Natural killer cell (primary cell): ENCODE measurements at places on chromosomes 6 and 20. TPM values are rescaled to one million over a fixed set of nuclear protein-coding genes. Genes with fewer than 3 reads are reported as not detected.
A peak's percentile ranks its signal among the peaks of the same experiment; 100 is the strongest.

GRCh38 chr6:53290537-53291510 is 57.9 kb downstream of the ELOVL5 start:
- peaks cover 6% of the 10 kb centered on the region for H3K36me3 ChIP-seq
- H3K27ac ChIP-seq: peak overlapping the region; percentile 51
- peaks cover 27% of the 10 kb centered on the region for H3K4me1 ChIP-seq
- H3K27me3 ChIP-seq: no peaks in the 10 kb centered on the region

DNA sequence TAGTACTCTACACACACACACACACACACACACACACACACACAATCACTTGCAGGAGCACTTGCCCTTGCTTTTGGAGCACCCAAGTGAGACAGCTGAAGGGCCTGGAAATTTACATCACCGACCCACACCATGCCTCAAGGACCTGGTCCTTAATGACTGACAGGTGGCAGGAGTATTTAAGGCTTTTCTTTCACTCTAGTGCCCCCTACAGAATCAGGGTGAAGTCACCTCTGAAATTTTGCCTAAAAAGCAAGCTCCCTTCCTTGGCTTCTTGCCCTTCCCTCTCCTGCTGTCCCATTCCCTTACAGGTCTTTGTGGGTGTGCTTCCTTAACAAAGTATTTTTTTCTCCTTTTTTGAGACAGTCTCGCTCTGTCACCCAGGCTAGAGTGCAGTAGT is 353.5 kb upstream of the IRAK1BP1 start:
- no peak overlapping the region for H3K4me3 ChIP-seq
- H3K4me1 ChIP-seq: no peaks in the 10 kb centered on the region
- no peaks in the 10 kb centered on the region for H3K36me3 ChIP-seq
- no peak for DNase-seq
- no peaks in the 10 kb centered on the region for H3K27me3 ChIP-seq

- H3K27me3 ChIP-seq: peaks cover 10% of the 10 kb centered on the region
- no peak overlapping the region for H3K4me3 ChIP-seq
- no peak for DNase-seq
- peaks cover 22% of the 10 kb centered on the region for H3K4me1 ChIP-seq
Observed at GRCh38 chr20:34312024-34312460, 8.9 kb upstream of the AHCY start.

DNA sequence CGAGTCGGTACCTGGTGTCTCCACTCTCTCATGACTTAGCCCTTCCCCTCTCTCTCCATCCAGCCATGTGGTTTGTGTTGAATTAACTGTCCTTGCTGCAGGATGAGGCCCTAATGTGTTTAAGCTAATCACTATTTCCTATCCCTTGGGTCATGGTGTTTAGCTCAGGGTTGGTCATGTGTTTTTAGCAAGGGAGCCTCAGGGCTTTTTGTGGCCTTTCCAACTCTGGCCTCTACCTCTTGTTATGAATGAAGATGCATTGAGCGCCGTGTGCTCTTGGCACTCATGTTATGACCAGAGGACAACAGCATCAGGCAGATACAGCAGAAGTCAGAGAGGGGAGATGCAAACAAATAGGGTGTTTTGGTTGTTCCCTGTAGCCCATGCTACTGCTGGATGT is 674.2 kb upstream of the FLRT3 start:
- H3K36me3 ChIP-seq: no peaks in the 10 kb centered on the region
- H3K27me3 ChIP-seq: no peaks in the 10 kb centered on the region
- H3K4me1 ChIP-seq: no peaks in the 10 kb centered on the region

DNA sequence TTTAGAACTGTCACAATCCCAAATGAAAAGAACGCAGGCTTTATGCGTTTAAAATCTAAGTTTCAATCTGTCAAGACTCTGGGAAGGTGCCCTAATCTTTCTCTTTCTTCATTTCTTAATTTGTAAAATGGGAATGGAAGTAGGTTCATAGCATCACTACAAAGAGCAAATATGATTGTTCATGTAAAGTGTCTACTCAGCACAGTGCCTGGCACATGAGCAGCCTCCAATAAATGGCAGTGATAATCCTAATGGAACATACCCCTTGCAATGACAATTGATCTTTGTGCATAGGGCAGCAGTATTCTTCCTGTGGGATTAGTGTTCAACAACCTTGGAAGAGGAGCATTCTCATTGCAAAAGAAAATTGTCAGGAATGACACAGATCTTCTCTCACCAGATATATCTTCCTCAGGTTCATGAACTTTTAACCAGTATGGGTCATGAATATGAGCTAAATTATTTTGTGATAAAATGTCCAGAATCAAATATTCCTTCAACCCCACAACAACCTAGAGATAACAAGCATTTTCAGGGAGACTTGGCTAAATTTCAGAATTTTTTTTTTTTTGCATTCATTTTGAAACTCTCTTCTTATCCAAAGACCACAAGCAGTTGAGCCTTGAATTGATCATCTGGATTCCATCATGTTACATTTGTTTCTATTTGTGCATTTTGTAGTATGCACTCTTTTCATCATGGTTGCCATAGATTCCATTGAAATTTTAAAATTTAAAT is 149.1 kb downstream of the TBX18 start:
- H3K36me3 ChIP-seq: no peaks in the 10 kb centered on the region
- H3K27ac ChIP-seq: no peak overlapping the region
- no peak for DNase-seq
- H3K4me1 ChIP-seq: no peaks in the 10 kb centered on the region

- H3K4me1 ChIP-seq: peaks cover 14% of the 10 kb centered on the region
- H3K36me3 ChIP-seq: no peaks in the 10 kb centered on the region
- no peak for DNase-seq
- no peaks in the 10 kb centered on the region for H3K27me3 ChIP-seq
- no peak overlapping the region for H3K4me3 ChIP-seq
Observed at GRCh38 chr6:142903812-142904211, 41.2 kb downstream of the HIVEP2 start.

The ZBTB12 gene
- 0.77 TPM for total RNA-seq

- H3K4me3 ChIP-seq: no peak overlapping the region
- no peak overlapping the region for H3K27ac ChIP-seq
- no peaks in the 10 kb centered on the region for H3K36me3 ChIP-seq
- H3K27me3 ChIP-seq: no peaks in the 10 kb centered on the region
- DNase-seq: no peak
- H3K4me1 ChIP-seq: no peaks in the 10 kb centered on the region
Observed at GRCh38 chr6:131377112-131377705, 195.8 kb upstream of the ARG1 start.

The C20orf141 gene
- not detected for total RNA-seq

DNA sequence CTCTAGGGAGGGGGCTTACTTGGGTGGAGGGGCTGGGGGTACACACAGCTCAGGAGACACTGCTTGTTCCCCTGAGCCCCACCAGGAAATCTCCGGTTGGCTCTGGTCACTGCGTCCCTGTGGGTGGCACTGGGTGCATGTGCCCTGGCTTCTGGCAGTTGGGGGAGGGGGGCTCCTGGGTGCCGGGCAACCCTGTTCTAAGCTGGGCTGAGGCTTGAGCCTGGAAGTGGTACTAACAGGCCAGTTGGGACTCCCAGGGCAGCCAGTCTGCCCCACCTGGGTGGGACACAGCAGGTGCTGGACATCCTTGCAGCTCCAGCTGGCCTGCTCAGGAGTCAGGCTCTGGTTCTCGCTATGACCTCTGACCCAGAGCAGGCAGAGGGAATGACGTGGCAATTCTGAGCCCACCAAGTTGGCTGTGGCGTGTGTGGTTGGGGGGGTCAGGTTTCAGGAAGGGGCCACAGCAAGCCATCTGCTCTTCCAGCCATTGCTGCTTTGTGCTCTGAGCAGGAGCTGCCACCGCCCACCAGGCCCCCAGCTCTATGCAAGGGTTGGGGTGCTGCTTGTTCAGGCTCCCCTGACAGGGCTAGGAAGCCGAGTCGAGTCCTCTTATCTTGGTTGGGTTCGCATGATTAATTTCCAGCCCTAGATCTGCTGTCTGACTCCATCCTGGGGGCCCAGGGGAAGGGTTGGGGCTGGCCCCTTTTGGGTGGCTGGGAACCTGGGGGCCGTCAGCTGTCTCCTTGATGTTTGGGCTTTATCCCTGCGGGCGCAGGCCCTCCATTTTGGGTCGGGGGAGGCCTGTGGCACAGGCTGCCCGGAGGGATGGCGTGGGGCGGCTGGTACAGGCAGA is 590 bp downstream of the C20orf204 start:
- H3K4me1 ChIP-seq: peaks cover 64% of the 10 kb centered on the region
- no peak overlapping the region for H3K27ac ChIP-seq
- H3K4me3 ChIP-seq: no peak overlapping the region
- peaks cover 33% of the 10 kb centered on the region for H3K27me3 ChIP-seq
- DNase-seq: no peak

The FNDC11 gene
- total RNA-seq: 0.75 TPM

- no peak for DNase-seq
- H3K36me3 ChIP-seq: no peaks in the 10 kb centered on the region
- H3K27me3 ChIP-seq: no peaks in the 10 kb centered on the region
- no peaks in the 10 kb centered on the region for H3K4me1 ChIP-seq
Observed at GRCh38 chr6:106453756-106454367, 93.3 kb downstream of the CRYBG1 start.

The SPTLC3 gene
- 4.6 TPM for total RNA-seq

DNA sequence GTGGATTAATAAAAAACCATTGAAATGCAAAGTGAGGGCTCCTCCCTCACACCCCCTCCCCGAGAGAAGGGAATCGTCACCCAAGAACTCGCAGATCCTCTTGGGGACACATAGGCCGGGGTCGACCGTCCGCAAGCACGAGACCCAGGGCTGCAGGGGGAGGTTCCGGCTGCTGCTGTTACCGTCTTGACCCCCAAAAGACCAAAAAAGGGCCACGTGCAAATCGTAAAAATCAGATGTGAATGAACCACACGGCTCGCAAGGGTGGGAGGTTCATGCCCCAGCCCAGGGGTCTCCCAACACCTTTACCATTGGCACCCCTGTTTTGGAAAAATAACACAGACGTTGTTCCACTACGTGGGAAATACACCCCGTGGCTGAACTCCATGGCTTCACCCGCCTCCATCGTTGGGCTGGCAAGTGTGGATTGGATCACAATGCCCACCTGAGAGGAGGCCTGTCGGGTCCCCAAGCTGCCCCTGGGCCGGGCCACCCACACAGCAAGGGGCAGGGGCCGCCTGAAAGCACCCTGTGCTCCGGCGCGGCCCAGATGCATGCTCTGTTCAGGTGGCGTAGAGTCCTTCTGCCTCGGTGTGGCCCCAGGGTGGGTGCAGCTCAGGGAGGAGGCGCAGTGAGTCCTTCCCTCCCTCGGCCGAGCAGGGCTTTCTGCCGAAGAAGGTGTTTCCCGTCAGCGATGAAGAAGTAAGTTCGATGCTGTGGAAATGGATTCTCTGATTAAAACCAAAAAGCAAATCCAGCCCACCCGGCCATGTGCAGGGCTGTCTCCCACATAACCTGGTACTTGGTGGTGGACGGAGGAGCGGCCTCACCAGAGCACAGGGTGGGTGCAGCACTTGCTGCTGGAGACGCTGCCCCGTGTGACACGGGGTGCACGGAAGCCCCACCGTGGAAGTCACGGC is 85.0 kb downstream of the YTHDF1 start:
- H3K27ac ChIP-seq: no peak overlapping the region
- no peaks in the 10 kb centered on the region for H3K4me1 ChIP-seq
- H3K36me3 ChIP-seq: no peaks in the 10 kb centered on the region
- no peak overlapping the region for H3K4me3 ChIP-seq

The ZSCAN23 gene
- not detected for total RNA-seq

DNA sequence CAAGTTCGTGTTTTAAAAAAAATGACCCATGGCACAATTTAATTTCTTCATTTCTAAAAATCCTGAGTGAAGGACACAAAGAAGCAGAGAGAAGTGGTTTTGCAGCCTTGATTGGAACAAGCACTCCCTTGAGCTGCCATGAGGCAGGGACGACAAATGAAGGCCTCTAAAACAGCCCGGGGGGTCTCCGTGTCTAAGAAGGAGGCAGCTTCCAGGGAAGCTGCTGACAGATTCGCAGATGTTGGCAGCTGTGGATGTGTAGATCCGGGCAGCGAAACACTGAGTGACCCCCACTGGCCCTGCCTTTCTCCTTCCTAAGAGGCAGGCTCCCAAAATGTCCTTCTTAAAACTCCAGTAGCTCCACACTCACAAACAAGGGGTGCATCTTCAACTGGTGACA is 9.6 kb upstream of the LBP start:
- no peaks in the 10 kb centered on the region for H3K36me3 ChIP-seq
- H3K27me3 ChIP-seq: peaks cover 2% of the 10 kb centered on the region
- no peak overlapping the region for H3K4me3 ChIP-seq
- no peak for DNase-seq
- no peaks in the 10 kb centered on the region for H3K4me1 ChIP-seq

GRCh38 chr6:125102411-125102810 is 51.2 kb upstream of the TPD52L1 start:
- H3K36me3 ChIP-seq: no peaks in the 10 kb centered on the region
- H3K27me3 ChIP-seq: no peaks in the 10 kb centered on the region
- DNase-seq: no peak
- H3K4me1 ChIP-seq: peaks cover 5% of the 10 kb centered on the region
- H3K4me3 ChIP-seq: no peak overlapping the region
